ENCODE measurements at places on chromosomes 1 and 21.

- no peak for DNase-seq
Measured at GRCh38 chr1:34477632-34478141, 277.2 kb upstream of the GJB5 start.

DNA sequence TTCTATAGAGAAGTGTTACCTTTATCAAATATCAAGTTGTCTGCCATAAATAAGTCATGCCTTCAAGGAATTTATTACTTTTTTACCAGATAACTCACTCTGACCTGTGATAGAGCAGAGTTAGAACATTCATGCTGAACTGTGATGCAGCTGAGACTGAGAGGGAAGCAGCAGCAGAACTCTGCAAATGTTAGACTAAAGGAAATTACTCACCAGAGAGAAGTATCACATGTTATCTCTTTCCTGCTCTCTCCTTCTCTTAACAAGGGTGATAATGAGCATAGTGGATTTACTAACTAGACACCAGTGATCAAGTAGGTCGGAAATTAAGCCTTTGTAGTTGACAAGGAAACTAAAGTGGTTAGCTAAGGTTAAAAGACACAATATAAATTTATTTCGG, 181.6 kb downstream of the RASAL2 start:
- no peak for DNase-seq

DNA sequence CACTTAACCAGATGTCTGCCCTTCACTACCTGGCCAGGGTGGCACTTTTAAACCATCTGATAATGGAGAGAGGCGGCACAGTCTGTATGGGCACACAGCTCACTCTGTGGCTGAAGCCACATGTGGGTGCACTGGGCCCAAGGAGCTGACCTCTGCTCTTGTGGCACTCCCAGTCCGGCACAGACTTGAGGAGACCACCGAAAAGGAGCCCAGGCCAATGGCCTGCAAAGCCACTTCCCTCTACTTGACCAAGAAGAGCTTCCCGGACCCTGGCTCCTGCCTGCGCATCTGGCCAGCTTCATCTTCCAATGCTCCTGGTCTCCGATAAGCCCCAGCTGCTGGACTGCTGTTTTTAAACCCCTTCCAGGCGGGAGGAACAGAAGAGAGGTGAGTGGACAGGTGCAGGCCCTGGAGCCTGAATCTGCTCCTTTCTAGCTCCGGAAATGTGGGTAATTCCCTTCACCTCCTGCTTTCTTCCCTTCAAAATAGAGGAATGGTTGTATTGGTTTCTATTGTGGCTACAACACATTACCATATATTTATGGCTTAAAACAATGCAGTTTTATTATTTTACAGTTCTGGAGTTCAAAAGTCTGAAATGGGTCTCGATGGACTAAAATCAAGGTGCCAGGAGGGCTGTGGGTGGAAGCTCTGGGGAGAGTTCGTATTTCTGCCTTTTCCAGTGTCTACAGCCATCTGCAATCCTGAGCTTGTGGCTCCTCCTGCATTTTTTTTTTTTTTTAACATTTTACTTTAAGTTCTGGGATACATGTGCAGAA, 11.6 kb downstream of the GNG4 start:
- DNase-seq: no peak

DNA sequence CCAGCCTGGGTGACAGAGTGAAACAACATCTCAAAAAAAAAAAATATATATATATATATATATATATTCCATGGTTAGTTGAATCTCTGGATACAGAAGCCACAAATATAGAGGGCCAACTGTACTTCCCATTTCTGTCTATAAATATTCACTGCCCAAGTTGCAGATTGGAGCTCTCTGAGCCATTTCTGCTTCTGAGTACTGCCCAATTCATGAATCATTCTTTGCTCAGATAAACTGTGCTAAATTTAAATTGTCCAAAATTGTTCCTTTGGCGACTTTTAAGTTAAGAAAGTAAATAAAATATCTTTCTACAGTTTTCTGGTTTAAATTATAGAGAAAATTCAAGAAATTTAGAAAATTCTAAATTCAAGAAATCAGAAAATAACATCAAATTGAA, 23.2 kb upstream of the C1orf146 start:
- no peak for DNase-seq

GRCh38 chr21:32994305-32994704, 31.4 kb upstream of the OLIG2 start:
- no peak for DNase-seq

Data from DMS153 (cell line).